ENCODE measurements at places on chromosomes 5 and 9.

GRCh38 chr9:2583308-2584013, 38.1 kb upstream of the VLDLR start:
- no peak for DNase-seq

GRCh38 chr5:171410181-171410580, 9.3 kb upstream of the FGF18 start:
- DNase-seq: no peak

DNA sequence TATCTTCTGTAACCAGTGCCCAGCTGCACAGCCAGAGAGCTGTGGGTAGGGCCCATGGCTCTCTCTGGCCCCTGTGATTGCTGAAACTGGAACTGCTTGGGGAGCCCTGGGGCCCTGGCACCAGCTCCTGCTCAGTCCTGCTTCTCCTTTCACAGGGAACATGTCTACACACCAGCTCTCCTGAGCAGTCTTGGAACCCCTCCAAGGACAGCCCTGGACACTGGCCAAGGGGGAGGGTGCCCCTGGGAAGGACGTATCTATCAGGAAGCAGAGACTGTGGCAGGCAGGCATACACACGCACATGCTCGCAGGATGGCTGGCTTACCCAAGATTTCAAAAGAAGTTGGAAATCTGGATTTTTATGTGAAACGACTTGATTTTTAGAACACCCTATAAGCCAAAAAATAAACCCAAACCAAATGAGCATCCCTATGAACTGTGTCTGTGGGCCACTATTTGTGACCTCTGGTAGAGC, 8.8 kb upstream of the TRAF1 start:
- DNase-seq: no peak

DNA sequence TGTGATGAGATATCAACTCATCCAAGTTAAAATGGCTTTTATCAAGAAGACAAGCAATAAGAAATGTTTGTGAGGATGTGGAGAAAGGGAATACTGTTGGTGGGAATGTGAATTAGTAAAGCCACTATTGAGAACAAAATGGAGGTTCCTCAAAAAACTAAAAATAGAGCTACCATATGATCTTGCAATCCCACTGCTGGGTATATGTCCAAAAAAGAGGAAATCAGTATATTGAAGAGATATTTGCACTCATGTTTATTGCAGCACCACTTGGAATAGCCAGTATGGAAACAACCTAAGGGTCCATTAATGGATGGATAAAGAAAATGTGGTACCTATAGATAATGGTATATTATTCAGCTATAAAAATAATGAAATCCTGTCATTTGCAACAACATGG, 25.1 kb downstream of the PPIP5K2 start:
- no peak for DNase-seq

DNA sequence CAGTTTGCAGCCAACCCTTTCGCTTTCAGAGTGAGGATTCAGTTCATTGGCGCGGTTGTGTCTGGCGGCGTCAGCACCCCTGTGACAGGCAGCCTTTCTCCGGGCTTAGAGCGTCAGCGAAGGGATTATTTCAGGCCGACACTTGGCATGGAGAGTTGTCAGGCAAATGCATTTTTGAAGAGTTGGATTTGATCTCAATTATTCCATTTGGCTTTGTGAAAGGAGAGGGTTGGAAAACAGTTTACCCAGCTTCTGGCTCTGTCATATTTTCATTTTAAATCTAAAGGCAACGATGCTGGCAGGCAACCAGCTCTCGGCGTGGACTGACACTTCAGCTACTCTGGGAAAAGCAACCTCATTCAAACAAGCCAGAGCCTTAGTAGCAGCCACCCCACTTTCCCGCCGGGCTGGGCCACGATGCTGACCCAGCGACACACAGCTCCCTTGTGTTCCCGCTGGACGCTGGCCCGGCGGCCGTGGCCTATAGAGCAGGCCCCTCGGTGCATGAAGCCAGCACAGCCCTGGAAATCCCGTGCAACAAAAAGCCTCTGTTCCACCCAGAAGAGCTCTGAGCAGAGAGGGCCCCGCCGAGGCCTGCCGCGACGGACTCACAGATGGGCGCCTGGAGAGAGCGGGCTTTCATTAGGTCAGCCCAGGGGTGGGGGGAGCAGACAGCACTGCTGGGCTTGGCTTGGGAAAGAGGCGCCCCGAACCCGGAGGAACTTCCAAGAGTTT, 28.9 kb upstream of the LPCAT1 start:
- no peak for DNase-seq

DNA sequence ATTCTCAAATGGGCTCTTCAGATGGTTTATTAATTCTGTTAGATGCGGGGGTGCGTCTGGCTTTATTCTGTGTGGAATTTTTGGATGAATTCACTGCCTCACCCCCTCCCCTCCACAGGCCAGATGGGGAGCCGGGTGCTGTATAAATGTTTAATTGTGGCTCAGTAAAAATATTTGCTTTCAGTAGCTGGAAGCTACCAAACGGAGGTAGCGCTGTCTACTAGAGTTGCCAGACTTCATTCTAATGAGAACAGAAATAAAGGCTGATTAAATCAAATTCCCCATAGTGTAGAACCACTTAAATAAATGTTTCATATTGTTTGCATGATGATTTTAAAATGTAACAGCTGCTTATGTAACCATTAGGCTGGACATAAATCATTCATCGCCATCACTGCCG, 34.5 kb upstream of the KCNMB1 start:
- DNase-seq: no peak

GRCh38 chr9:37517923-37518322, 32.2 kb downstream of the POLR1E start:
- DNase-seq: no peak
